ENCODE measurements at places on chromosomes 11 and 22.

GRCh38 chr11:9089636-9090035, 1.8 kb downstream of the SCUBE2 start:
- DNase-seq, result no peak

- no peak for DNase-seq
These were observed 192.6 kb downstream of the DSCAML1 start for GRCh38 chr11:117604336-117604995.

- no peak for DNase-seq
These were observed 7.4 kb upstream of the MCHR1 start for GRCh38 chr22:40671796-40672360.

DNA sequence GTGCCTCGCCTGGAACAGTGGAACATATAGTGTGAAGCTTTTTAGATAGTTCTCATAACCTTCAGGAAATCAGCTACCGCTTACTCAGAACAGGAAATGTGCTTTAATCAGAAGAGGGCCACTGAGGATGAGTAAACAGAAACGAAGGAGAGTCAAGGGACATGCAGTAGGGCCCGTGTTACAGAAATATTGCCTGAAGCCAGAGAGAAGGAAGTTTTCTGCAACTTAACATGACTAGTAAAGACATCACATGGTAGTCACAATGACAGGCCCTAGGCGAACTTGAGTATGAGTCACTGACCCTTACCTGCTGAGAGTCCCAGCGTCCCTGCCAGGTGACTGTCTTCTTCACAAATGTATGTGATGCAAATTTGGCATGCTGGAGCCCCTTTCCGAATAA, 39.4 kb downstream of the CARD18 start:
- DNase-seq, result no peak

DNA sequence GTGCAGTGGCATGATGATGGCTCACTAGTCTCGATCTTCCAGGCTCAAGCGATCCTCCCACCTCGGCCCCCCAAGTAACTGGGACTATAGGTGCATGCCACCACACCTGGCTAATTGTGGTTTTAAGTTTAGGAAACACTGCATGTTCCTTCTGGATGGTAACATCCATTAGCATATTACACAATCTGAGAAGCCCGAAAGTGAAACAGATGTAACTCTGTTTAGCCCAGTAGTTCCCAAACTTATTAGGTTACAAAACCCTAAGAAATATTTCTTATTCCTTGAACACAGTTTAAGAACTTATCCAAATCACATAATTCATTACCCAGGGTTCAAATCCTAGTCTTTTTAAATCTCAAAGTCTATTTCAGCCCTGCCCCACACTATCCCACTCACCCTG, 28.3 kb downstream of the POLDIP3 start:
- no peak for DNase-seq

DNA sequence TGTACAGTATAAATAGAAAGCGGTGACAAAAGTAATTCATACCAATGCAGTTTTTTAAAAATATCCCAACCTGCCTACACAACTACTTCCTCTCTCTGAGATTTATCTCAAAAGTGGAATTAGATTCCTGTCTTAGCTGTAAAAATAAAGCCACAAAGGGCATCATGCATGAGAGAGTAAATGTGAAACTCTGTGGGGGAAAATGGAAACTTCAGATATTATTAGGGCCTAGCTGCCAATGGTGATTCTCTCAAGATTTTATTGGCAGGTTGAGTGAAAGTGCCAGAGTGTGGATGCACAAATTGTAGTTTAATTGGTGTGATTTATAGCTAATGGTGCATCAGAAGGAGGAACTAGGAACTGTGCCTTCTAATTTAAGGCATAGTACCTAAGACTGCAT, 356.9 kb upstream of the CCDC90B start:
- DNase-seq, result no peak

DNA sequence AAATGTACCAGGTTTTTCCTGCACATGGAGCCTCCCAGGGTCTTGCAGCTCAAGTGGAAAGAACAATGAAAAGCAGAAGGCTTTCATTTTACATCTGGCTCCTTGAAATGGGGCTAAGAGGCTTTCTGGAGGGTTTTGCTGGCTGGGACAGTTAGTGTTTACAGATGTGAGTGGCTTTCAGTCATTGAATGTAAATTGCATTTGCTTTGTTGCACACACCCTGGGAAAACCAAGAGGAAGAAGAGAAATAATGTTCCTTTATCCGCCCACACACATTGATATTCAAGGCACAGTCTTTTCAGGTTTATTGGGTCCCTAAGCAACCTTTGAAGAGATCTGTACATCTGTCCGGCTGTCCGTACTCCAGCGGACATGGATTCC, 144.5 kb downstream of the SPON1 start:
- DNase-seq, result no peak

DNA sequence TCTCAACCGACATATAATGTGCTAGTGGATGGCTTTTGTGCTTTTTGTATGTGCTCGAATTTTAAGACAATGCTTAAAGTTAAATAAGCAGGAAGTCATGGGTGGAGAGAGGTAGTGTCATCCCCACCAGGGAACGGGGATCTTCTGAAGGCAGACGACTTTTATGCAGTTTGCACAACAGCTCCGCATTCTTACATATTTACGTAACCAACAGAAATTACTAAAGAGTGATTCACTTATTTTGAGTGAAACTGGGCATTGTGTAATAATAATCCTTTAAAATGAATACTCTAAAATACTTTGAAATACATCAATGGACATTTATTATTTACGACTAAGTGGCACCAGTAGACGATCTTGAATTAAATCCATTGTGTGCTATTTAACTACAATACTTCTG, 305.1 kb downstream of the CNTN5 start:
- DNase-seq, result no peak

GRCh38 chr22:46436595-46437175, 100.7 kb downstream of the CELSR1 start:
- no peak for DNase-seq

GRCh38 chr11:45154276-45154675, 7.8 kb downstream of the PRDM11 start:
- DNase-seq, result no peak
